ENCODE measurements at places on chromosomes 6 and 20.

DNA sequence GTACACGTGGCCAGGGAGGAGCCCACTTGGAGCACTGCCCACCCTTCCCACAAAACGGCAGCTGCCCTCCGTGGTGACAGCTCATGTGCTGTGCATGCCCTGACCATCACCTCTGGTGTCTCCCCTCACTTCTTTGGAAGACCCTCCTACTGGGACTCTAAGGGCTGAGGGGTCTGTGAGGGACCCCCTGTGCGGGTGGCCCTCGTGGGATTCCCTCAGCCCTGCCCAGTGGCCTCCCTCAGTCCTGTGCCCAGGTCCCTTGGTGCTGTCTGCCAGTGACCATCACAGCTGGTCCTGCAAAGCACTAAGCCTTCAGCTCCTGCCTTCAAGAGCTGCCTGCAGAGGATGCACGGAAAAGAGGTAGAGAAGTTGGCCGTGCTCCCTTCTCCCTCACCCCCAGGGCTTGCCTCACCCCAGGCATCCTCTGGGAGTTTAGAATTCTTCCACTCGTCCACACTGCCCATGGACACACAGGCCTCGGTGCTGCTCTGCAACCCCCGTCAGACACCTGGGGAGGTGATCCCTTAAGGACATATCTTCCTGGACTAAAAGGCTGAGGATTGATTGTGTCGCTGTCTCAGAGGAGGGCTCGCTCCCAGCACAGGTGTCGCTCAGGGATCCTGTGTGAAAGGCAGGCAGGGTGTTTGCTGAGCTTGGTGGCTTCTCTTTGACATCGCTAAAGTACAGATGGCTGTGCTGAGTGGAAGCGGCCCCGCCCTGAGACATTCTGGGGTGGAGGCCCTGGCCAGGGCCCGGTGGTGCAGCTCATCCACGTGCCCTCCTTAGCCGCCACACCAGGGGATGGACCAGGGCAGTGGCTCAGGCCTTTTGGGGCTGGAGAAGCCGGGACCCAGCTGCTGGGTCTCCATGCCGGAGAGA lies 119.5 kb upstream of the FRMD1 start:
- no peak for DNase-seq

GRCh38 chr6:165183496-165184140 lies 125.8 kb downstream of the C6orf118 start:
- DNase-seq = no peak

- DNase-seq = no peak
These were observed 237.8 kb downstream of the ZNF217 start for GRCh38 chr20:53355790-53356189.

DNA sequence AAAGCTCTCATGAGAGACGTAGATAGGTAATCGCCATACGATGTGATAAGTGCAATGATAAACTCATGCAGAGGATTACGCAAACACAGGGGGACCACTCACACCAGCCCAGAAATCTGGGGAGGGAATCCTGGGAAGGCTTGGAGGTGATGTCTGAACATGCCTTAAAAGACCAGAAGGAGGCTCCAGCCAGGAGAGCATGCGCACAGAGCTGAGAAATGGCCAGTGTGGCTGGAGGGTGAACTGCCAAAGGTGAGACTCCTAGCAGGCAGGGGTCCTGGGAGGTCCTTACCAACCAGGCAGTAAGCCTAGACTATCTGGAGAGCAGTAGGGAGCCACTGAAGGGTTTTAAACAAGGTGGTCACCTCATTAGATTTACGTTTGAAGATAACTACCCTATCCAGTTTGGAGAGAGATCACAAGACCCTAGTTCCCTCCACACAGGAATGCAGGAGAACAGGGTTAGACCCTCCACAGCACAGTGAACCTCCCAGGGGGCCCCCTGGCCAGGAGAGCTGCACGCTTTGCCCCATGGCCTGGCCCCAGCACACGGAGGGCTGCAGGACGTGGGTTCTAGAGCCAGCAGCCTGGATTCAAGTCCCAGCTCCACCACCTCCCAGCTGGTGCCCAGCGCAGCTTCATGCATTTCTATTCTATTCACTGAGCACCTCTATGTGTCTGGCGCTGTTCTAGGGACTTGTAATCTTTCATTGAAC lies 13.1 kb downstream of the MDFI start:
- DNase-seq = no peak

DNA sequence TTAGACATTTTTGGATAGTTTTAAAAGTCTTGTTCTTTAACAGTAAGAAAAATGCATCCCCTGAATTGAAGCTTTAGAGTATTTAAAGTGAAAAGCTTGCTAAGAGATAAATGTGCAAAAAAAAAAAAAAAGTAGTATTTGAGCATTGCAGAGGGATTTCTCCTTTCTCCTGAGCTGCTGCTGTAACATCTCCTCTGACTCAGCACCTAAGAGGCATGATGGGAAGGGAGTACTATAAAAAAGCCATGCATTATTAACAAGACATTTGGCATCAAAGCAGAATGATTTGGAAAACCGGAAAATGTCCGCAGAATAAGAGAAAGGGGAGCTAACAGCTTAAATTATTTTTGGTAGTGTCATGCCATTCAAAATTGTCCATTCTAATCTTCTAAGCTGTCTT lies 27.9 kb downstream of the B4GALT5 start:
- no peak for DNase-seq

DNA sequence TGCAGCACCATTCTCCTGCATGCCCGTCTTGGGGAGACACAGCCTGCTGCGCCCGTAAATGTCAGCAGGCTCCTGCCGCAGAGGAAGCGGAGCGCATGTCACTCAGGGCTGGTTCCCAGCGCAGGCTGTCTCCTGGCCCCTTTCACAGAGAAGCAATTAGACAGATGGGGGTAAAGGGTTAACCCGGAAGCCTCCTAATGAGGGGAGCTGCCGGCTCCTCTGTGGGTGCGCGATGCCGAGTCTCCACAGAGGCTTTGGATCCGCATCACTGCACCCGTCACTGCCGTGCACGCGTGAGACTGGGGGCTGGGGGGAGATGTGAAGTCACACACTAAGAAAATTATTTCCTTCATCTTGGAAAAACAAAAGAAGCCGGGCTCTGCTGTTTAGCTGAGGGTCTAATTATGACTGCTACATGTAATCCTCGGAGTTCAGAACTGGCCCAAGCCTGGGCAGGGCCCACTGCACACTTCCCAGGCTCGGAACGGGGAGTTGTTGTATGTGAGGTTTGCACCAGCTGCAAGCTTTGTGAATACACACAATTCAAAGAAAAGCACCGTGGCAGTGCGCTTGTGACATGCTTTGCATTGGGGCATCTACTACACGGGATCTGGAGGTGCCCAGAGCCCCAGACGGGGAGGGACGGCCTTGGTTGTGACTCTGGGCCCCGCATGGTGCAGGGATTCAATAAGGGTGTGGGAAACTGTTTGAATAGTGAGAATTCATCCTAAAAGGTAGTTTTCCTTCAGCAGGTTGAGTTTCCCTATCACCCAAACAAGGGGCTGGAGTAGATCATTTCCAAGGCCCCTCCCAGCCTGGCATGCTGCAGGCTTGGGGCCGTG lies 331.6 kb downstream of the TAF4 start:
- no peak for DNase-seq

DNA sequence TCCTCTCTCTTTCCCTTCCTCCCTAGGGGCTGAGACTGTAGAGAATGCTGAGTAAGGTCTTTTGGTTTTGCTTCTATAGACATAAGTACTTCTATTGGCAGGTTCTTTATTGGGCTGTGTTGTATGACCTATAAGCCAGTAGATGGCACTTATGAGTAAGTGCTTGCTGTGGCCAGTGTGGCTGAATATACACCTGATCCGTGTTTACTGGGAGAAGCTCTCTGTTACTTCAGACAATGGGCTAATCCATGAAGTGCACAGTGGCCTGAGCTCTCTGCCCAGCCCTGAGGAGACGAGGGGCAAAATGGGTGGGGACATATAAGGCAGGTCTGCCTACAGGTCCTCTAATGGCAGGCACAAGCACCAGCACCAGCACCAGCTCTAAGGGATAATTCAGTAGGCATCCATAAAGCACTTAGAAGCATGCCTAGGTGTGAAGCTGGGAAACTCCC lies 610.3 kb downstream of the RNF144B start:
- peak; percentile 91 for DNase-seq

DNA sequence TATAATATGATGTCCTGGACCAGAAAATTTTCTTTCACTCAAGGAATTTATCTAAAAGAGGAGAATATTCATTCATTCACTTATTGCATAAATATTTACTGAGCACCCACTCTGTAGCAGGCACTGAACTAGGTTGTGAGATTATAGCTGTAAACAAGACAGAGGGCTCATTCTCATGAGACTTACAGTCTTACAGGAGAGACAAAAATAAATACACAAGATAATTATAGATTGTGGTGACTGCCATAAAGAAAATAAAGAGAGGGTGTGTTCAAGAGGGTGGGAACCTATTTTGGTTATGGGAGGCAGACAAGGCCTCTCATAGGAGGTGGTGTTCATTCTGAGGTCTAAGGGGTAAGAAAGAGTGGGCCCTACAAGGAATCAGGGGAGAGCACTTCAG lies 109.9 kb upstream of the SUPT3H start:
- DNase-seq = no peak

DNA sequence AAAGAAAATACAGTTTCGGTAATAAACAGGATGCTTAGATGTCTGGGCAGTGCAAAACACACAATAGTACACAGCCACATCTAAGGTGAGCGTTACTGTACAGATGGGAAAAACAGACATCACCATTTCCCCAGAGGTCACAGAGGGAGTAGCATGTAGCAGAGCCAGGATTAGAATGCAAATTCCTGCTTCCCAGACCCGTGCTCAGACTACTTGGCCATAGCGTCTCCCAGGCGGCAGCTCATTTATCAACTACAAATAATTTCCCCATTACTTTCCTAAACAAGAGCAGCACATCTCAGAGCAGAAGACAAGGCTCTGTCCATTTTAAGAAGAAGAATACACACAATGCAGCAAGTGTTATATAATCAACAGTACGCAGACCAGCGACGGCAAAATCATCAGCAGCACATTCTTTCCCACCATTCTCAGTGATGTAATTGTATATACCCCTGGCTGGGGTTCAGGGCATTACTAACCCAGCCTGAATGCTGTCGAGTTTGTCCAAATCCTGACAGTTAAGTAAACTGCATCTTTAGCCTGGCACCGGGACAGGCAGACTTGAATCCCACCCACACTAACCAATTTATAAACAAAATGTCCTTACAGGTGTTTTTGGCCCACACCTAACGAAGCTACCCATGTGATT lies 61.9 kb downstream of the CNKSR3 start:
- DNase-seq = peak; percentile 30

DNA sequence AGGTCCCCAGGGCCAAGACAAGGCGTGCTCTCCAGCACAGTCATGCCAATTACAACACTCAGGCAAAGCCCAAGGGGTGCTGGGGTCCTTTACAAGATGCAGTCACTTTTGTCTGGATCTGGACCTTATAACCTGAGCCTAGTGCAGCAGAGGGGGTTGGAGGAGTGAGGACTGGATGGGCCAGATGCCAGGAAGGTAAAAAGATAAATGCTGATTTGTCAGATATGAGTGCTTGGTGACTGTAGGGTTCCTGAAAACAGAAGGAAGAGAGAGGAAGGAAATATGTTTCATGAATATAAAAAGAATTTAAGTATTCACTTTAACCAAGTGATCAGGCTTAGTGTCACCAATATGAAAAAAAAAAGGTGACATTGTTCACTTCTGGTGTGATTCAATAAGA lies 43.4 kb upstream of the TFAP2A start:
- DNase-seq = peak; percentile 11

DNA sequence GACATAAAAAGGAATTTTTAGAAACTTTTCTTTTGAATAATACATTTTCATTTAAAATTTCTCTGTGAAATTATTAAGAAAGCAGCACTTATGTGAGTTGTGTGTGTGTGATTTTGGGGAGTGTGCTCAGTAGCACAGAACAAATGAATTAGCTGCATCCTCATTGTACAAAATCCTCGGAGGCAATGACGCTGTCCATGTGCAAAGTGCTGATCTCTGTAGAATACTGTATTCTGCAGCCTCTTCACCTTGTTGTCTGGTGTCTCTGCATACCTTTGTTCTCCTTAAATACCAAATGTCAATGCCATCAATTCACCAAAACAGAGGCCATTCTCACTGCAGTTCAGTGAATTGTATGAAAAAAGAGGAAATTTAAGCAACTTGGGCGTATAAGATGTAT lies 838.4 kb downstream of the QKI start:
- no peak for DNase-seq

- no peak for DNase-seq
These were observed 41.2 kb downstream of the ANKS1A start for GRCh38 chr6:34930221-34930620.

DNA sequence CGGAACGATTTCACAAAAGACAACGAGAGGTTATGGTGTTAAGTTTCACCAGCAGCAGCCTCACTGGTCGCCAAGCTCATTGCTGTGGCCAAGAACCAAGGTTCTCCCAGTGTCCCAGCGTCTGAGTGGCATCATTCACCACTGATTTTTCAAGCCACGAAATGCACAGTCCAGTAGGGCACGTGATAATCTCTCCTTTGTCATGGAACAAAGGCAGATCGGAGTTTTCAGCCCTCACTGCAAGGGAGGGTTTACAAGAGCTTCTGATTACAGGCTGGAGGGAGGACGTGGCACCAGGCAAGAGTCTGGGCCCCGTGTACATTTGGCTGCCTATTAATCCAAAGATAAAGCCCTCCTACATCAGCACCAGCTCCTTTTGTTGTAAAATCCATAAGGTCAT lies 2.0 kb downstream of the CD24 start:
- DNase-seq = peak; percentile 83

- DNase-seq = no peak
These were observed 108.0 kb downstream of the ADGRB3 start for GRCh38 chr6:68743099-68743498.

- DNase-seq = no peak
These were observed 3.9 kb upstream of the KCNS1 start for GRCh38 chr20:45104786-45105185.

- no peak for DNase-seq
These were observed 109.7 kb downstream of the BANF2 start for GRCh38 chr20:17809362-17810061.

DNA sequence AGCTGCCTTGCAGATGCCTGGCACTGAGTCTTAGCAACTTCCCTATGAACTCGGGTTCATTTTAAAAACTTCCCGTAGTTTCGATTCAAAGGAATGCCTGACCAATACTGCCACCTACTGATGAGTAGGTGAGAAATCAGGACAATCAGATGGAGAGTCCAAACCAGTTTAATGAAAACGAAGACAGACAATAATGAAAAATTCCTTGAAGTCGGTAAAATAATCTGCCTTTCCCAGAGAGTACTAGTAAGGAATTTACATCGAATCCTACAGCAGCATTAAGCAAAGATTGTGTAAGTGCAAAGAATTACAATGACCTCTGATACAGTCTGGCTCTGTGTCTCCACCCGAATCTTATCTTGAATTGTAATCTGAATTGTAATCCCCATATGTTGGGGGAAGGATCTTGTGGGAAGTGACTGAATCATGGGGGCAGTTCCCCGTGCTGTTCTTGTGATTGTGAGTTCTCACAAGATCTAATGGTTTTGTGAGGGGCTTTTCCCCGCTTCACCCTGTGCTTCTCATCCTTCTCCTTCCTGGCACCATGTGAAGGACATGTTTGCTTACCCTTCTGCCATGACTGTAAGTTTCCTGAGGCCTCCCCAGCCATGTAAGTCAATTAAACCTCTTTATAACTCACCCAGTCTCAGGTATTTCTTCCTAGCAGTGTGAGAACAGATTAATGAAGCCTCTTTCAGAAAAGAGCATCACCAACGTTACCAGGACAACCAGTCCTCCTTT lies 134.4 kb downstream of the ARHGAP18 start:
- no peak for DNase-seq
